T-helper 17 cell (primary cell): ENCODE measurements at places on chromosomes 2 and 18.

DNA sequence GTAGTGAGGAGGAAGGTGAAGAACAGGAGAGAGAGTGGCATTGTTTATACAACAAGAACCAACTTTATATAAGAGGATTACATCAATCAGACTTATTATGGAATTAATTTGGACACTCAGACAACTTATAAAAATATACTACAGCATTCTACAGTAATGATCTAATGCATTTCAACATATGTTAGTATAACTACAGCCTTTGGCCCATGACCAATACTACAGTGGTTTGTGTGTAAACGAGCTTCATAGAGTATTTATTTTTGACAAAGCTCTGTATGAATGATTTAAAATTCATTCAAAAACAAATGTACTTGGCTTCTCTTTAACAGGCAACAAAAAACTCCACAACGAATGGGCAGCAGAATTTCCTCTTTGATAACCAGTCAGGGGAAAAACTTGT is 72.8 kb downstream of the ZNF521 start:
- DNase-seq: no peak

DNA sequence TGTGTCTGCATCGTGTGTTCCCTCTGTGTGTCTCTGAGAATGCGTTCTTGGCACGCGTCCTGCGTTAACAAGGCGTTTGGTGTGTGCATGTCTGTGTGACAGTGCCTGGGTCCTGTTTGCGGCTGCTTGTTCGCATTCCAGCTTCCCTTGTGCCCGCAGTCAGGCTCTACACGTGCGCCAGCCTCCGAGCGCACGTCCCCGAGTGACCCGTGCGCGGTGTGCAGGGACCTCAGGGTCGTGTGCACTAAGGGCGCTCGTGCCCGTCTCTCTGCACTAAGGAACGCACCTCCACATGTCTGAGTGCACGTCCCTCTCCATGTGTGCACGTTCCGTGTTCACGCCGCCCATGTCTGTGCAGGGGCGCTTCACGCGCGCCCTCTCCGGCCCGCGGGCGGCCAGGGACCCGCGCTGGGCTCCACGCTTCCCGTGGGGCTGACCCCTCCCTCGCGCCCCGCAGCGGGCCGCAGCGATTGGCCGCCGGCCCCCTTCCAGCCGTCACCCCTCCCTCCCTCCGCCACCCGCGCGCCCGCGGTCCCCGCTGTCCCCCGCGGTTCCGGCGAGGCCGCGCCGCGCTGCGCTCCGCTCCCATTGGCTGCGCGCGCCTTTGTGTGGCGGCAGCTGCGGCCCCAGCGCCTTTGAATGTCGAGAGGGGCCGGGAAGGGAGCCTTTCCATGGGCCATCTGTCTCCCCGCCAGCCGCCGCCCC is 229.4 kb downstream of the HAUS1 start:
- DNase-seq: no peak

DNA sequence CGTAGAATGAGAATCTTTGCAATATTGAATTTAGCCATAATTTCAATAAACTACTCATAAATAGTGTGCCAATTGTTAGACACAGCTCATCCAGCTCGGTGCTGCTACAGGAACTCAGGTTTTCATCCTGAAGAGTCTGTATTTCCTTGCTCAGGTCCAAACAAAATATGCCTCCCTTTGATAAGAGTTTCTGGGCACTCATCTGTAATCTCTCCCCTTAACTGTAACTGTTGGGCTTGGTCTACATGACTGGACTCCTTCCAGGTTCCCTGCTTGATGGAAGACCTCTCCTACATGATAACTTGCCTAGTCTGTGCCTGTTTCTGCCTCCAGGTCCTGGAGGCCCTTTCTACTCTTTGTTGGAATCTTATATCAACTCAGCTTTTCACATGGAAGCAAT is 57.9 kb downstream of the GCA start:
- no peak for DNase-seq

DNA sequence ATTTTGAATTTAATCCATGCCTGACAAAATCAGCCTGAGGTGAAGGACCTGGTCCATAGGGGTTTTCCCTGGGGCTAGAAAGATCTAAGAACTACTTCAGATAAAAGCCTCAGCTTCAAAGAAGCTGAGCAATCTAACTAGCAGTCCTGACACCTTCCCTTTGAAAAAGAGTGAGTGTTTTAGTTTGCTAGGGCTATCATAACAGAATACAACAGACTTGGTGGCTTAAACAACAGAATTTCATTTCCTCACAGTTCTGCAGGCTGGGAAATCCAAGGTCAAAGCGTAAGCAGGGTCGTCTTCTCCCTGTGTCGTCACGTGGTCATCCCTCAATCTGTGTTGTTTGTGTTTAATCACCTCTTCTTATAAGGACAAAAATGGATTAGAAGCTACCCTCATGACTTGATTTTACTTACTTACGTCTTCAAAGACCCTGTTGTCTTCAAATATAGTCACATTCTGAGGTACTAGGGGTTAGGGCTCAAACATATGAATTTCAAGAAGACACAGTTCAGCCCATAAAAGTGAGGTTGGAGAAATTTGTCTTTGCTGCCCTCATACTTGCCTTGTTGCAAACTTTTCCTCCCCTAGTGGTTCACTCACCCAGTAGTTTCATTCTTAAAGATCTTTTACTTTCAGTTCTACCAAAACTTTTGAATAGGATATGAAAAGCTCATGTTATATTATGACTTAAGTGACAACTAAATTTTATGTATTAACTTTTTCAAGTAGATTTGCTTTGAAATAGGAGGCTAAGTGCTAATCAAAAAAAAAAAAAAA is 673.8 kb downstream of the ARHGAP15 start:
- no peak for DNase-seq

DNA sequence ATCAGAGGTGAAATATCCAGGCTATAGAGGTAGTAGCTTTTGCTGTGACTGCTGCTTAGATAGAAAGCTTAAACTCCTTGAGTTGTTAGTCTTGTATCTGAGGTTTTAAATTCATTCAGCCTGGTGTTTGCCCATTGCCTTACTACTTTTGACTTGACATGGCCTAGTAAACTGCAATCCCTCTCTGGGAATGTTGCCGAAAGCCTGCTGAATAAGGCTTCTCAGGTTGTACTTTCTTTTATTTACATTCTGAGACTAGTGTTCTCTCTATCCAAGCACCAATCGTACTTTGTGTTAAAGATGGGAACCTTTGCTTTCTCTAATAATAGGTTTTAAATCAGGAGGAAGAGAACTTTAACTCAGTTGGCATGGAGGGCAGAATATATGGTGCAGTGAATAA is 357.6 kb upstream of the CWC22 start:
- DNase-seq: no peak

DNA sequence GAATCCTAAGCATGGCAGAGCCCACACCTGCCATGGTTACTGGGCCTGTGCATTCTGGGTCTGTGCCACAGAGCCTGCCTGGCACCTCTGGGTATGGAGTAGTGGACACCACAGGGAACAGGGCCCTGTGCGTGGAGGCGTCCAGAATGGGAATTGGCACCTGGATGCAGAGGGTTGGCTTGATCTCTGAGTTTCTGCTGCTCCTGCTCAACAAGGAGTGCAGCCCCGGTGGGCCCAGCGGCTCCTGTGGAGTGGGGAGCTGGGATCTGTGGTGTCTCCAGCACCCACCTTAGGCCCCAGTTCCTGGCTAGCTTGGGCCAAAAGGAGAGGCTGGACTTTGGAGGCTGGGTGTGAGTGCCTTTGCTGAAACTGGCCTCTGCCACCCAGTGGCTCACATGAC is 7.9 kb upstream of the ANKRD62 start:
- DNase-seq: no peak

- no peak for DNase-seq
Measured at GRCh38 chr2:203826704-203827103, 40.9 kb upstream of the CTLA4 start.

DNA sequence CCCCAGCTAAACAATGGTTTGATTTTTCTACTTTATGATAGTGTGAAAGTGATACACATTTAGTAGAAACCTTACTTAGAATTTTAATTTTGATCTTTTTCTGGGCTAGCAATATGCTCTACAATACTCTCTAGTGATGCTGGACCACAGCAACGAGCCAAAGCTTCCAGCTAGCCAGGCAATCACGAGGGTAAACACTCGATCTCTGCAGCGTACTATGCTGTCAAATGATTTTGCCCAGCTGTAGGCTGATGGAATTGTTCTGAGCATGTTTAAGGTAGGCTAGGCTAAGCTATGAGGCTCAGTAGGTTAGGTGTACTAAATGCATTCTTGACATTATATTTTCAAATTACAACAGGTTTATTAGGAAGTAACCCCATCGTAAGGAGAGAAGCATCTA is 207.5 kb downstream of the LRRTM4 start:
- no peak for DNase-seq

DNA sequence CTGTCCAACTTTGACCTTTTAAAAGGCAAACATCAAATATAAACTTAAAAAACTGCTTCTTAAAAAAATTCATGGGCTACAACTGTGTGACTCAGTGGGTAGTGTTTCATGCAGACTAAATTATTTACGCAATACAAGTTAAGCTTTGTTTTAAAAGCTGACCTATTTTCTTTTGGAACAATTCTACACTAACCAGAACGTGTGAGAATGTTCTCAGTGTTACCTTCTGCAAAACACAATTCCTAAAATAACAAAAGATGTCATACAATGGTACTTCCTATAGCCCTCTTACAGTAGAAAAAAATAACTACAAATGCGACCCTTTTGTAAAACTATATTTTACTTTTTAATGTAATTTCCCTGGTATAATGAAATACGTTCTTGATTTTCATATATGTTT is 793.8 kb upstream of the FSHR start:
- DNase-seq: no peak

GRCh38 chr2:41736105-41736567 is 311.7 kb upstream of the PKDCC start:
- DNase-seq: no peak

GRCh38 chr2:86027196-86027921 is 78.3 kb downstream of the POLR1A start:
- DNase-seq: no peak

DNA sequence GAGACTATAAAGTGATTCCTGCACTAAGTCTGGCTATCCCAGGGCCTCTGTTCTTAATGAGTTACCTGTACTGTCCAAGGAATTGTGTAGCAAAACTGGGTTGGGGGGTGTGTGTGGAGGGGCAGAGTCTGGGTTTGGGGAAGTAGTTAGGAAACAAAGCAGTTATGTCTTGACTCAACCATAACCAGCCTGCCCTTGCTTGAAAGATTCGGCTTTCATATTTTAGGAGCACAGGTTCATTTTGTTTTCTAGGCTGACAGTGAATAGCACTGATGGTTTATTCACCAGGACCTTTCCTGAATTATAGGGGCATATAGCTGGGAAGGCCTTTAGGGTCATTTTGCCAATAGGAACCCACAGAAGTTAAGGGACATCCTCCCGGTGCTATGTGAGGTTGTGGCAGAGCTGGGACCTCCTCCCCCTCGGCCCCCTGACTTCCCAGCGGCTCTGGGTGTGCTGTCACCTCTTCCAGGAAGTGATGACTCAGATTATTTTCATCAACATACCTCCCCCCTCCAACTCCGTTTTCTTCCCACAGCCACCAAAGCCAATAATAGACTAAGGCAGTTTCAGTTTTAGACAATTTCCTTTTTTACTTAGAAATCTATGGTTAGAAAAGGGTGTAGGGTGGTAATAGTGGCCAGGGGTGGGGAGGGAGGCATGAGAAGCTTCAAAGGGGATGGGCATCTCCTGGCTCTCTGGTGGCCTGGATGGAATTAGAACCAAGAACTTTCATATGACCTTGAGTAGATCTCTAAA is 44.8 kb downstream of the SETBP1 start:
- DNase-seq: no peak

GRCh38 chr2:105688946-105689345 is 55.8 kb upstream of the NCK2 start:
- no peak for DNase-seq

DNA sequence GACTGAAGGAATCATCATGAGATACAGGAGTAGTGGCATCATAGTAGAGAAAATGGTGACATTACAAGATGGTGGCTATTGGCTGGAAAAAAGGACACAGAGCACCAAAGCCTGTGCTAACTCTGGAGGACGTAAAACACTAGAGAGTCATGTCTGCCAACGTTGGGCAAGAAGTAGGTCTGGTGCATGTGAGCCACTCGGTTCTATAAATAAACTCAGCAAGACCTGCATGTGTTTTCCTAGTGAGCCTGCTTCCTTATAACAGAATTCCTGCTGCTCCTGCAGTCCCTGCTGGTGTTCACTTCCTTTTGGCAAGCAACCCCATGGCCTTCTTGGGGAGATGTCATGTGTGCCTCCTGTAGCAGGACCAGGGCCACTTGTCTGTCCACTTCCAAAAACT is 325.2 kb downstream of the OSR1 start:
- DNase-seq: no peak

GRCh38 chr18:32056613-32057358 is 34.9 kb upstream of the RNF138 start:
- DNase-seq: no peak
